Hindlimb muscle (tissue), 1 donor: ENCODE measurements at places on chromosomes 2 and 18. TPM values are rescaled to one million over a fixed set of nuclear protein-coding genes. Genes with fewer than 3 reads are reported as not detected.

DNA sequence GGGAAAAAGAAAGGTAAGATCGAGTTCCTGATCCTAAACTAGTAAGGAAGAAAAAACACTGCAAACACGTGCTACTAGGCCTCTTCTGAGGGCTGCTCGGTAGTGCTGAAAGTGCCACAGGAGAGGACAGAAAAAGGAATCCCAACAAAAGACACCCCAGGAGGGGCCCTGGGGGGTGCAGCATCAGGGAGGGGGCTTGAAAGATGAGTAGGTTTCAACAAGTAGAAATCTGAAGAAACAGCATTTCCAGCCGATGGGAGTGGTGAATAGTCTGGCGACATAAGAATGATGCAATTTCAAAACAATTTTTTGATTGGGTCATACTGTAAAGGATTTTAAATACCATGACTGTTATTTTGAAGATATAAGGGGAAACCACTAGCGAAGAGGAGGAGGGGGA, 98.6 kb downstream of the NOL10 start:
- DNase-seq, result no peak

GRCh38 chr2:236170590-236171165, 2.5 kb upstream of the GBX2 start:
- no peak for DNase-seq

DNA sequence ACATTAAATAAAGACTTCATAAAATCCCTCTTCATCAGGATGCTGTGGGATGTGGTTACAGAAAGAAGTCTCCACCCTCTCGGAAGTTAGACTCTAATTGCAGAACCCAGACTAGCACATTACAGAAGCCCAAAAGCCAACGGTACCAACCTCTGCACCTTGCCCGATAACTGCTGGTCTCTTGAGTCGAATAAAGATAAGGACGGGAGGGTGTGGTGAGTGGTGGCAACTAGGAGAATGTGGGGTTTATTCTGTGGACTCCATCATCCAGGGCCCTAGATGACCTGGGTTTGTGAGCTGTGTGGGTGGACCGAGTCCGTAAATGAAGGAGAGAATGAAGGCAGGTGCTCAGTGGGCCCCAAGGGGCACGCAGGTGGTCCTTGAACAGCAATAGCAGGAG, 462.8 kb upstream of the ID2 start:
- DNase-seq, result no peak

The GALNT13 gene
- polyA plus RNA-seq, result 0.32 TPM
